NCI-H1417 (cell line): ENCODE measurements at places on chromosomes 5 and 9.

DNA sequence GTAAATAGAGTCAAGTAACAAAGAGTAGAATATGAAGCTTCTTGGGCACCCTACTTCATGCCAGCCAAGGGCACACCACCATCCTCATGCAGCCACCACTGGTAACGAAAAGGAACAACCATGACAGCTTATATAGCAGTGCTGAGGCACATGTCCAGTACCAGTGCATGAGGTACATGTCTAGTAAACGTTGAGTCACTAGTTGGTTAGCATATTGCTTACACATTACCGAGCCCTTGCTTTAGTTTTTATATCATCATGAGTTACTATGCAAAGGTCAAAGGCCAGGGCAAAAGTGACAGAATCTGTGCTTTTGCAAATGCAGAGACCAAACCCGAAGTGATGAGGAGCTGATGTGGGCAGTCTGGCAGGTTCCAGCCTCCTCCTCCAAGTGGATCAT, 147.1 kb upstream of the MAP1B start:
- DNase-seq: no peak

DNA sequence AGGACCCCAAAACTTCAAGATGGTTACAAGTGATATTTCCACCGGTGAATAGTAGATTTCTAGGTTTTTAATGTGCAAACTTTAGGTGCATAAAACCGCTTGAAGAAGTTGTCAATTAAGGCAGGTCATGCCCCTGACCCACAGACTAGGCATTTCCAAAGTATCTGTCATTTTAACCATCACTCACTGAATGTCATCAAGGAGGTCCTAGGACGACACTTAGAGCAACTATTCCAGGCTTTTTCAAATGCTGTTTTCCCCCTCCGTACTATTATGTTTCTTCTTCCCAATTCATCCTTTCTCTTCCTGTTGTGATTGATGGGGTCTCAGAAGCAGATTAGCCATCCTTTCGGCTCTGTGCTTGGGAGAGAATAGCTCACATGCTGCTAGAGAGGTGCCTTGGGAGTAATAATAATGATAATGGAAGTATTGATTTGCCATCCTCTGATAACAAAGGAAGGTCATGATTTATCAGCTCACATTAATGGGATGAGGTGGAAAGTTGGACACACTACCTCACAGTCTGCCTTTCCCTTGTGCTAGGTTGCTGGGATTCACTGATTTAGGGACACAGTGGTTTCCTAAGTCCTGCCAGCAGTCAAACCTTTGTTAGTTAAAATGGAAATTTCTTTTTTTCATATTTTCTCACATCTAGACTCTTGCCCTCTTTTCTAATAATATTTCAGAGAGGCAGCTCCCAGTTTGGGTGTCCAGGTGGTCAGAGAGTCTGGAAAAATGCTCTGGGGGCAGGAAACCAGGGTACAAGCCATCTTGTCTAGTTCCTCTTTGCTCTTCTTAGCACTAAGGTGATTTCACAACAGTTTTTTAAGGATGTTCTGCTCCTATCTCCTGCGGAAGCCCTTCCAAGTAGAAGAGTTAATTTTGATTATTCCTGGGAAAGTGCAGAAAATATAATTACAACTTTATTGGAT, 67.0 kb downstream of the PTTG1 start:
- DNase-seq: no peak

- DNase-seq: no peak
These were observed 143.9 kb upstream of the SLC1A3 start for GRCh38 chr5:36462295-36463021.

GRCh38 chr9:76521244-76521681, 62.3 kb downstream of the GCNT1 start:
- no peak for DNase-seq
